ENCODE measurements at places on chromosomes 5 and 9.

- DNase-seq = no peak
These were observed 44.2 kb downstream of the GDA start for GRCh38 chr9:72193478-72193881.

DNA sequence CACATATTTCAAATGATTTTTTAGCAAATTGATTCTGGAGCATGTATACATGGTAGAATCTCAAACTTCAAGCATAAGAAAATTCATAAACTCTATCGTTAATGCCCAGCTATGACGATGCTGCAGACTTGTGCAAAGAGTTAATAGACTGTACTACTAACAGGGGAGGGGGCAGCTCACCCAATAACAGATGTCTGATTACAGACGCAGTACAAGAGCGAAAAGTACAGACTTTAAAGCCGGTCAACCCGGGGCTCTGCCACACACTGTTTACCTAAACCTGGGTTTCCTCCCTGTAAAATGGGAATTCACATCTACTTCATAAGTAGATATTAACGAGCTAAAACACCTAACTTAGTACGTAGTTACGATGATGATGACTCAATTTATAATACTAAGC lies 651 bp downstream of the TRIM23 start:
- DNase-seq = no peak

DNA sequence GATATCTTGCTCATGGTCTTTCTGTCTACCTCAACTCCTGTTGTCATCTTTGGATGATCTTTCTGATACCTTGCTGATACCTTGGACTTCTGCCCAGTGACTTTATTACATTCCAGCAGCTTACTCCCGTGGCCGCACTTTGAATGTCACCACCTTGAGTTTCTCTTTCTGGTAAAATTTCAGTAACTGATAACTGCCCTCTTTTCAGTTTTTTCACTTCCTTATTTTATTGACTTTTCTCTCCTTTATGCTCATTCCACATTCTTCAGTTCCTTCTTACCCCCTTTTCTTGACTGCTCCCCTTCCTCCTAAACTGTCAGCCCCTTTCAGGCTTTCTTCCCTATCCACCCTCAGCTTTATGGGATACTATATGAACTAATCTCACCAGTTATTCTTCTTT lies 7.0 kb upstream of the FBXO4 start:
- DNase-seq = no peak

DNA sequence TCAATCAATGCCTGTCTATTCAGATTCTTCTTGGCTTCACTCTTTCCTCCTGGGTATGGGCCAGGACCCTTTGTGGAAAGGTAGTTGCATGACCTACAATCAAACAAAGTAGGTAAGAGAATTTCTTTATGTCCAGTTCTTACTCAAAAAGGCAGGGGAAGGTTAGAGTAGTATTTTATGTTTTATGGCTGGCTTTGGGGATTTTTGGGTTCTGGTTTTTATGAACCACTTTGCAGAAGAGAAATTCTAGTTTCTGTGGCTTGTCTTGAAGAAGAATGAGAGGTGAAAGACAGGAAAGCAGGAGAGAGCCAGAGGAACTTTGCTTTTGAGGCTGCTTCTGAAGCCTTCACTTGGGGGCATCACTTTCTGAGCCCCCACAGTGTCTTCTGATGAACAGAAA lies 14.7 kb upstream of the CRHBP start:
- DNase-seq = no peak

DNA sequence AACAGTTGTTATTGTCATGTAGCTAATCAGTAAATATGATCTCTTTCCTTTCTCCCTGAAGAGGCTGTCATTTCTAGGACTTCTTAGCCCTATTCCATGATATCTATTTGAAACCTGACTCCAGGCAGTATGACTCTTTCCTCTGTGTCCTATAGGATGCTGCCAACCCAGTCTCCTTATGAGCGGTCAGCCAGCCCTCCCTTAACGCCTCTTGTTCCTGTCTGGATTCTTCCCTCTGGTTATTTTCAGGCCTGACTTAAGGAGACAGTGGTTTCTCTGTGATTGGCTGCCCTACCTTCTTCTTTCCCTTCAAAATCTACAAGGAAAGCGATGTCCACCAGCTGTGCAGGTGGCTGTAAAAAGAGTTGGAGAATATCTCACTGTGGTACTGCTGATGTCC lies 19.4 kb upstream of the C5orf63 start:
- DNase-seq = no peak

DNA sequence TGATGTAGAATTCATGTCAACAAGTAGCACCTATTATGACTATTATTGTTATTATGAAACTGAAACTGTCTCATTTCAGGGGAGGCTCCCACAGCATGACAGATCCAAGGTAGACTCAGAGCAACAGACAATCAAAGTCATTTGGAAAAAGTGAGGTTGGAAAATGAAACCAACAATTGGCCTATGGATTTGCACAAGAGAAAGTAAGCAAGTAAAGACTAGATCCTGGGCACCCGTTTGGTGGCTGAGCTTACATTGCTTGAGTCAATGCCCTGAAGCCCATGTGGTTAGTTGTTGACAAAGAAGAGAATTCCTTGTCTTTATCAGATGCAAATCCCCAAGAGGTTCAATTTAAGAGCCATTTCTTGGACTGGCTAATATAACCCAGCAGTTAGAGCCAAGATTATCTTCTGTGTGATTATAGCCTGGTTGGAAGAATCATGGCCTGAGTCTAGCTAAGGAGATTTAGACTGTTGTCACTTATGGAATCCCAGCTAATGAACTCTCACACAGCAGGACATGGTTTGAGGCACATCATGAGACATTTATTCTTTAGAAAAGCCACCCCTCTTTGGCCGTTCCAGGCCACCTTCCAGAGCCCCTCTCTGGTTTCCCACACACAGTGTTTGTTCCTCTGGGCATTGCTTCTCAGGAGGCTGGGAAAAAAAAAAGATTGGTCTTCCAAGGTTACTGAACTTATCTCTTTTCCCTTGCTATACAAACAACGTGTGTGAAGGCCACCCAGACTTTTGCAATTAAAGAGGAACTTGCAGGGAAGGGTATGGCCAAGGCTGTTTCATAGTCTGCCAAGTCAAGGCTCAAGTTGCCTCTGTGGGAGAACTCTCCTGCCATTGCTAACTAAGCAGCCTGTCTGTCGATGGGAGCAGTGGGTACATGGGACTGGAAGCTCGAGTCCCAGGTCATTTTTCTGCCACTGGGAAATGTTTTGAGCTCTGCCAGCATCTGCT lies 399.5 kb downstream of the ENC1 start:
- no peak for DNase-seq

- DNase-seq = no peak
These were observed 70.7 kb downstream of the CETN3 start for GRCh38 chr5:90338712-90339372.

DNA sequence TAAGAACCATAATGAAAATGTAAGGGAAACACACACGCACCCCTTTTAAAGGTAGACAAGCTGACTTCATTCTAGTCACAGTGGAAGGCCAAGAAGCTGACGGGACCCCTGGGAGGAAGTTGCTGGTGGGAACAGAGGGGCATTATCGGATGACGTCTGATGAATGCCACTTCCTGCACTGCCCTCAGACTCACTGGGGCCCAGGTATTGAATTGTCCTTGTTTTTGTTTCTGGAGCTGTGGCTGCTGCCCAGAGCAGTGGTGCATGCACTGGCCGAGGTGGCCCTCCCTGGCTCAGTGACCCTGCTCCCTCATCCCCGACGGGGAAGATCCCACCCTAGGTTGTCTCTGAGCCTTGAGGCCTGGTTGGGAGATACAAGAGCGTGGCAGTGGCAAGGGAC lies 15.3 kb upstream of the RPL26L1 start:
- DNase-seq = no peak

GRCh38 chr5:81425569-81425968 lies 31.6 kb upstream of the ACOT12 start:
- no peak for DNase-seq

- no peak for DNase-seq
These were observed 456.0 kb downstream of the PRDM9 start for GRCh38 chr5:23963449-23963848.

GRCh38 chr5:172361566-172362238 lies 78.1 kb upstream of the UBTD2 start:
- peak; percentile 38 for DNase-seq

DNA sequence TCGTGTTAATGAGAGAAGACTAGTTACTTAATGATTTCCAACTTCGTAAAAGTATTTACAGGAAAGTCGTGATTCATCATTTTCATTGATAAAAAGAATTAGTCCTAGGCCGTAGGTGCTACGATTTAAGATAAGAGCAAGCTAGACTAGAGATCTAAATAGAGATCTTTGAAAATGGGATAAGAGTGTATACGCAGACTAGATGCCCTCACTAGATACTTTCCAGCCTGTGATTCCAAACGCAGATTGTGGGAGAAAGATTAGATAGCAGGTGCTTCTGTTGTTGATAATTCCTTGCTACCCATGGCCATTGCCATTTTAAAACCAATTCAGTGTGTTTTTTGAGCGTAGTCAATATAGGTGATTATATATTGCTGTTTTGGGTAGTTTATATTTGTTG lies 6.7 kb upstream of the SMIM15 start:
- DNase-seq = no peak

GRCh38 chr5:8633259-8633658 lies 764.3 kb downstream of the MTRR start:
- DNase-seq = no peak

- DNase-seq = no peak
These were observed 578.4 kb upstream of the WWC1 start for GRCh38 chr5:167712986-167713585.

GRCh38 chr9:126592461-126592860 lies 21.3 kb upstream of the LMX1B start:
- no peak for DNase-seq

DNA sequence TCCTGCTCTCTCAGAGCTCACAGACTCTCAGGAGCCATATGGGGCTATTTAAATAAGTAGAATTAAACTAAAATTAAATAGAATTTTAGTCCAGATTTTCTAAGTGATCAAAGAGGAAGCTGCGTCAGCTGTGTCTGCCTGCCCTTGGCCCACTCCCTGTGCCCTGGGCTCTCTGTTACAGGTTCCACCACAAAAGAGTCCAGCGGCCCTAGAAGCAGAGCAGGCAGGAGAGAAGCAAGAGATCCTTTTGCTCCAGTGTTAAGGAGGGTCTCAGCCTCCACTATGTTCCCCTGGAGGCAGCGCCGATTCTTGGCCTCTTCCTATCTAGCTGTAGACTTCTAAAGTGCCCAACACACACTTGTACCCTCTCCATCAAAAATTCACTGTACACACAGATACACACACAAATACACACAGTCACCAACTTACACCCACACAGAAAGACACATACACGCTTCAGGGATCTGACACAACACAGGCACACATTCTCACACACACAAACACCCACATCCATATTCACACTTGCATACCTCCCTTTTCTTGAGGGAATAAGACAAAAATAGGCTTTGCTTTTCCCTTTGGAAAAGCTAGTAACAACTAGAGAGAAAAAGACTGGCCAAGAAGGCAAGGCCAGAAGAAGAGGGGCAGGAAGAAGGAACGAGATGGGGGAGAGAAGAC lies 5.5 kb upstream of the TNIP1 start:
- DNase-seq = no peak

DNA sequence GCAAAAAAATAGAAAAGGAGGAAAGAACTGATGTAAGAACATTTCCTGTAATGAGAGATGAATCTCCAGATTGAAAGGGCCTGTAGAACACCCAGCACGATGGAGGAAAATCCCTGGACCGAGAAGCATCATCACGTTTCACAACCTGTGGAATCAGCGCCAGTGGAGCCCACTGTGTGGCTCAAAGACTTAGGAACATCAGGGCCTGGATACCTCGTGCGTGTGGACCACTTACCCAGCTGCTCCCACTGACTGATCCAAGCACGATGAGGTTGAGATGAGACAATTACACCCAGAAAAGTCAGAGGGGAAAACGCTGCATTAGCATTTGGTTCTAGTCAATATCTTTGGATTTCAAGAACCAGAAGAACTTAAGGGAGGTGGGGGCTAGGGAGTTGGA lies 224.6 kb downstream of the SYK start:
- DNase-seq = no peak

DNA sequence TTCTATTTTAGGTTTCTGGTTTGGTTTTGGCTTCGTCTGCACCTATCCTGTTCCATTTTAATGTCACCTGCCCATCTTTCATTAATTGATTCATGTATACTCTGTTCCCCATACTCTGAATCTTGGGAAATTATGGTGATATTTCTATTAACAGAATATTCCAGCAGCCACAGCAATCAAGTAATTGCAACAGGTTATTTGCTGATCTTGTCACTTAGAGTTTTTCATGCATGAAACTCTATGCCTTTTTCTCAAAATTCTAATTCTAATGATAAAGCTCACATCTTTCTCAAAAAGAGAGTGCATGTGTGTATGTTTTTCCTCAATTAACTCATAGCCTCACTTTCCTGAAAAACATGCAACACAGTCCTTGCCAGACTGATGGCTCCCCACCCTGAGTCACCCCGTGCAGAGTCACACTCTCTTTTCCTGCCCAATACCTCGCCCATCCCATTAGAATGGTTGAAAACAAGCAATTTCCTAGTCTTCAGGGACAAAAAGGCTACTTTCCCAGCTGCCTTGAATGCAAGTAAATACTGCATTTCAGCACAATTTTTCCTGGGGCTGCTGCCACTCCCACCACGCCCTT lies 15.6 kb downstream of the GFRA3 start:
- DNase-seq = no peak

DNA sequence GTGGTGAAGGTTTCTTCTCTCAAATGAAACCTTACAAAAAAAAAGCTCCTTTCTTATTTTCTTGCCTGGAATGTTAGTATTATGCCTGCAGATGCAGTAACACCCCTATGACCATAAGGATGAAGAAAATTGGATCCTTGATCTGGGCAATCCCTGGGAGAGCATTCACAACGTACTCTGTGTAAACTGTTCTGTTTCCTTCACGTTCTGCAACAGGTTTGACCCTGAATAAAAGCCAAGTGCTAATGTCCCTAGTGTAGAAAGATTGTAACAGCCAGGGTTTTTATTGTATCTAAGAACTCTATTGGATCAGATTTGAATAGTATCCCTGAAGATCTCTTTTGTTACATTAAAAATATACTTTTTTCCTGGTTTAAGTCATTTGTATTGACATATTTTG lies 1639.6 kb upstream of the ACO1 start:
- DNase-seq = no peak

GRCh38 chr5:136038635-136039034 lies 9.8 kb downstream of the TGFBI start:
- DNase-seq = no peak

DNA sequence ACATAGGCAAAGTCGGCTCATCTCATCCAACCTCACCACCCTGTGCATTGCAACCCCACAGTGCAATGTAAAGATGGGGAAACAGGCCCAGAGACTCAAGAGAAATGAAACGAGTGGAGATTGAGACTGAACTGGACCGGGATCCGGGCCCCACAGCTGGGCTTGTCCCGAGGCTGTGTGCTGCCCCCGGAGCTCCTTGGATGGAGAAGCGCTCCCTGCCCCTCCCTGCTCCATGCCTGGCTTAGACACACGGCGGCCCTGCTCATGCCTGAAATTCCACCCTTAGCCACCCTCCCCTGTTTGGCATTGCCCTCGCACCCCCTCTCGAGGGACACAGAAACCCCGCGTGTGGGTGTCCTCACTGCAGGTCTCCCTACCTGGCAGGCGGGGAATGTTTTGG lies 27.2 kb upstream of the FCN1 start:
- DNase-seq = no peak

Measured in activated naive CD4-positive, alpha-beta T cell treated with Interleukin-2 at 50 U/mL for 16 hours (primary cell).